ENCODE measurements at places on chromosomes 5 and 9. TPM values are rescaled to one million over a fixed set of nuclear protein-coding genes. Genes with fewer than 3 reads are reported as not detected.

Gene NFIB
- total RNA-seq = 112 TPM

- no peaks in the 10 kb centered on the region for H3K4me1 ChIP-seq
- peak; percentile 27 for DNase-seq
- H3K27ac ChIP-seq = no peak overlapping the region
- no peaks in the 10 kb centered on the region for H3K27me3 ChIP-seq
- H3K4me3 ChIP-seq = no peak overlapping the region
- H3K36me3 ChIP-seq = peaks cover 2% of the 10 kb centered on the region
These were observed 15.9 kb downstream of the NINJ1 start for GRCh38 chr9:93117924-93118862.

DNA sequence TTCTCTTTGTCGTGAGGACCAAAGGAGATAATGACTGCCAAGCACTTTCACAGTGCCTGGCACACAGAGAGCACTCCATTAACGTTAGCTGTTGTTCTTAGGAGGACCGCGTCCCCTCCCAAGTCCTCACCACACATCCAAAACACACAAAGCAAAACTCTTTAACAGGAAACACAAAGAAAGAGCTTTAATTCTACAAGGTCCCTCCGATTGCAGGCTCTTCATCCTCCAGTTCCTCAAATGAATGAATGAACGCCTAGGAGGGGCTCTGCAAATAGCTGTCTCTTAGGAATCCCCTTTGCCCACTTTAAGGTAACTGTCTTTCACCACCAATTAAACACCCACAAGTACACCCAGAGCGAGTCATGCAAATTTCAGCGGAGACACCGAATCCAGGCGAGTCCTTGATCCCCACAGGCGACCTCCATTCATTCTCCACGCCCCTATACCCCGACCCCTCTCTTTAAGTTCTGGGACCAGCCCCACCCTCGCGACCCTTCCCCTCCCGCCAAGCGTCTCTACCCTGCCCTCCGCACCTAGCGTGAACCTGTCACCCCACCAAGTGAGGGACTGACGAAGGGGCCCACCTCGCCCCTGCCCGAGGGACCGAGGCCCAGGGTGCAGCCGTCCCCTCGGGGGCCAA is 644 bp downstream of the TSC1 start:
- no peaks in the 10 kb centered on the region for H3K36me3 ChIP-seq
- H3K27ac ChIP-seq = peak overlapping the region; percentile 99
- H3K4me1 ChIP-seq = peaks cover 11% of the 10 kb centered on the region
- H3K4me3 ChIP-seq = peak overlapping the region; percentile 90

DNA sequence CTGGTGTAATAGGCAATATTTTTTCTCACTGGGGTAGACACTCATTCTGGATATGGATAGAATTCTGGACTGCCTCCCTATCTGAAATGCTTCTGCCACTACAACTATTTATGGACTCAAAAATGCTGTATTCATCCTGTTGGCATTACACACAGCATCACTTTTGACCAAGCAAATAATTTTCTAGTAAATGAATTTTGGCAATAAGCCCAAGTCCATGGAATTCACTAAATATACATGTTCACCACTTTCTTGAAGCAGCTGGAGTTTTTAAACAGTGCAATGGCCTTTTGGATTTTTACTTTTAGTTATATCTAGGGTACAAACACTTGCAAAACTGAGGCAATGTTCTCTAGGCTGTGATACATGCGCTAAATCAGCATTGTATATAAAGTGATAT is 724.9 kb upstream of the EDIL3 start:
- no peaks in the 10 kb centered on the region for H3K4me1 ChIP-seq
- H3K27me3 ChIP-seq = no peaks in the 10 kb centered on the region
- H3K4me3 ChIP-seq = no peak overlapping the region
- H3K27ac ChIP-seq = no peak overlapping the region

- DNase-seq = no peak
- no peak overlapping the region for H3K4me3 ChIP-seq
- H3K27ac ChIP-seq = no peak overlapping the region
- no peaks in the 10 kb centered on the region for H3K4me1 ChIP-seq
- H3K27me3 ChIP-seq = no peaks in the 10 kb centered on the region
These were observed 90.0 kb upstream of the PLPPR1 start for GRCh38 chr9:100938507-100938906.

GRCh38 chr5:132313961-132314432 is 19.8 kb downstream of the SLC22A4 start:
- no peaks in the 10 kb centered on the region for H3K27me3 ChIP-seq
- H3K36me3 ChIP-seq = peaks cover 2% of the 10 kb centered on the region
- H3K4me3 ChIP-seq = no peak overlapping the region
- peaks cover 14% of the 10 kb centered on the region for H3K4me1 ChIP-seq

GRCh38 chr9:108468364-108468763 is 387.4 kb downstream of the ACTL7B start:
- no peak overlapping the region for H3K4me3 ChIP-seq
- H3K36me3 ChIP-seq = no peaks in the 10 kb centered on the region
- no peaks in the 10 kb centered on the region for H3K4me1 ChIP-seq
- no peak for DNase-seq
- H3K27me3 ChIP-seq = no peaks in the 10 kb centered on the region
- no peak overlapping the region for H3K27ac ChIP-seq

Gene TMOD1
- total RNA-seq = 14.9 TPM

Gene FAM151B
- 3.8 TPM for total RNA-seq

DNA sequence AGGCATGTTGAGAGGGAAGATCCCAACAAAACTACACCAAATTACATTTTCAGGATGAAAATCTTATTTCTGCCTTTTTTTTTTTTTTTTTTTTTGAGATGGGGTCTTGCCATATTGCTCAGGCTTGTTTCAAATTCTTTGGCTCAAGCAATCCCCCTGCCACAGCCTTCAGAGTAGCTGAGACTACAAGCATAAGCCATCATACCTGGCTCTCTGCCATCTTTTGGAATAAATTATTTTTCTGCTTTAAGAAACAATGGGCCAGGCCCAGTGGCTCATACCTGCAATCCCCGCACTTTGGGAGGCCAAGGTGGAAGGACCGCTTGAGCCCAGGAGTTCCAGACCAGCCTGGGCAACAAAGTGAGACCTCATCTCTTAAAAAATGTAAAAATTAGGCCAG is 14.3 kb downstream of the AFF4 start:
- no peaks in the 10 kb centered on the region for H3K27me3 ChIP-seq
- H3K4me3 ChIP-seq = no peak overlapping the region
- peaks cover 9% of the 10 kb centered on the region for H3K4me1 ChIP-seq
- H3K36me3 ChIP-seq = no peaks in the 10 kb centered on the region

Gene GBGT1
- total RNA-seq = 21.6 TPM

- no peaks in the 10 kb centered on the region for H3K27me3 ChIP-seq
- no peak overlapping the region for H3K4me3 ChIP-seq
- no peaks in the 10 kb centered on the region for H3K36me3 ChIP-seq
These were observed 90.5 kb downstream of the ADAMTS12 start for GRCh38 chr5:33801292-33801691.

- H3K27me3 ChIP-seq = no peaks in the 10 kb centered on the region
- no peaks in the 10 kb centered on the region for H3K36me3 ChIP-seq
- H3K27ac ChIP-seq = no peak overlapping the region
- DNase-seq = no peak
These were observed 274.8 kb downstream of the DOCK8 start for GRCh38 chr9:489198-490197.

GRCh38 chr9:32253731-32254130 is 130.7 kb upstream of the ACO1 start:
- DNase-seq = no peak
- H3K4me3 ChIP-seq = no peak overlapping the region
- no peaks in the 10 kb centered on the region for H3K36me3 ChIP-seq
- H3K4me1 ChIP-seq = no peaks in the 10 kb centered on the region
- H3K27me3 ChIP-seq = no peaks in the 10 kb centered on the region

Gene RXRA
- total RNA-seq = 49.5 TPM

- no peaks in the 10 kb centered on the region for H3K4me1 ChIP-seq
- H3K27me3 ChIP-seq = no peaks in the 10 kb centered on the region
- H3K4me3 ChIP-seq = no peak overlapping the region
These were observed 139.7 kb downstream of the CEP120 start for GRCh38 chr5:123283499-123283898.

Data from kidney (tissue), 22 donors.